ENCODE measurements at places on chromosomes 7 and 10.

- no peak for DNase-seq
These were observed 67.0 kb downstream of the GSAP start for GRCh38 chr7:77349141-77349540.

DNA sequence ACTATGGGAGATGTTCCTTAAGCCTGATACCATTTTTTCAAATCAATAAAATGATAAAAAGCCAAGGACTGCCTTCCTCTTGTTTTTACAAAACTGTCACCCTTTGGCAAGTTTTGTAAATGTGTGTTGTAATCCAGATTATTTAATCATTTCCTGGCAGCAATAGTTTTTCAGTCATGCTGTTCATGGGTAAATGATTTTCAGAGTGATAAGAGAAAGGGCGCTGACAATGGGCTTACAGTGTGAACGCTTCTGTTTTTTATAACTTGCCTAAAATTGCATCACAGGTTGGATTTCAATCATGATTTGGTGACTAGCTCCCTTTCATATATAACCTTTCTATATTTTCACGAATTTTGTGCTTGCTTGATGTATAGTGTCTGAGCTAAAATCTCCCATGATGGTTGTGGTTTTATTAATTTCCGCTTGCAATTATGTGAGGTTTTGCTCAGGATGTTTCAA, 19.0 kb upstream of the DMBT1 start:
- DNase-seq = no peak

- no peak for DNase-seq
These were observed 860 bp downstream of the EXOC6 start for GRCh38 chr10:92849234-92849525.

DNA sequence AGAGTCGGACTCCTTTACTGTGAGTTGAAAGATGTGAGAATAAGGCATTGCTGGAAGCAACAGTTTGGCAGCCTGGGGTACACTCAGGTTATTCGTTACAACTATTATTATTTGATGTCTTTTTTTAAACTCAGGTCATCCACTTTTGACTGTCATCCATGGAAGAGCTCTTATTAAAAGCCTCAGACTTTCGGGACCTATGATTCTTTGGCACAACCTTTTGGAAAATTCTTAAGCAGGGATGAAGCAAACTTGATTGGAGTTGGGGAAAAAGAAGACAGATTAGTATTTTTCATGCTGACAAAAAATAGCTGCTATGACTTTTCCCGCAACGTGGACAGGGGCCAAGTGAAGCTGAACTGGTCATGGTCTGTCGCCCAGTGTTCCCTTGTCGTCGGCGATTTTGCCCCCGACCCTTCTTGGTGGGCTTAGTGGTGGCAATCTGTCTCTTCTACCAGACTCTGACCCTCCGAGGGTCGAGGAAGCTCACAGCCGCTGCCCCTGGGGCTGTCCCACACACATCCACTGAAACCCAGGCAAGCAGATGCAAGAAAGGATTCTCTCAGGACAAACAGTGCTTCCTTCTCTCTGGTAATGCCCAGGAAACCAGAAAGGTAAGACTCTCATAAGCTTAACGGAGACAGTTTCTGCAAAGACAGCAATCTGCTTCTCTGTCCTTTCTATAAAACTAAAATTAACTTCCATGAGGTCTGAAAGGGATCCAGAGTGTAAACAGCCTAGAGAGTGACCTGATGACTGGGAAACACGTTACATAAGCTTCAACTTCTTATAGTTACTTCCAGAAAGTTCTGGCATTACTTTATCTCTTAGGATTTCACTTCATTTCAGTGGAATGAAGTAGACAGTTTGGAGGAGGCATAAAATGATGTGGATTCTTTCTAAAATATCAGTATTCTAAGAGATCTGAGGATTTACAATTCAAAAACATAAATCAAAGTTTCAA, 1.0 kb downstream of the CPED1 start:
- no peak for DNase-seq

DNA sequence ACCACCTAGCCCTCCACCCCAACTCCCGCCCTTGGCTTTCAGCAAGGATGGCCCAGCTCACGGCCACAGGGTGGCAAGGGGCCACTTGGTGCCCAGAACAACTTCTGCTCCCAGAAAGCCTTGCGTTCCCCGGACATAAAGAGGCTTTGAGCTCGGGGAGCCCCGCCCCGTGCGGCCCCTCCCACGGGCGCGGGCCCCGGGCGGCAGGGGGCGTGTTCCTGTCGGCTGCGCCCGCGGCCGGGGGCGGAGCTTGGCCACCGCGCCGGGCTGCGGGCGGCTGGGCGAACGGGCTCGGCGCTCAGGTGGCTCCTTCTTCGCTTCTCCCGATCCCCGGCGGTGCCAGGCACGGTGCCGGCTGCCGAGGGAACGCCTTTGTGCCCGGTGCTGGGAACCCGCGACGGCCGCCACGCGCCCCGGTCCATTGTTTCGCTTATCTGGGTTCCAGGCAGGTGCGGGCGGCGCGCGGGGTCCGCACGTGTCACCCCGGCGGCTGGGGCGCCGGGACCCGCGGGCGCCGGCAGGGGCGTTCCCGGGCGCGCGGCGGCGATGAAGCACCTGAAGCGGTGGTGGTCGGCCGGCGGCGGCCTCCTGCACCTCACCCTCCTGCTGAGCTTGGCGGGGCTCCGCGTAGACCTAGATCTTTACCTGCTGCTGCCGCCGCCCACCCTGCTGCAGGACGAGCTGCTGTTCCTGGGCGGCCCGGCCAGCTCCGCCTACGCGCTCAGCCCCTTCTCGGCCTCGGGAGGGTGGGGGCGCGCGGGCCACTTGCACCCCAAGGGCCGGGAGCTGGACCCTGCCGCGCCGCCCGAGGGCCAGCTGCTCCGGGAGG, at the start of gene NFE2L3:
NFE2L3 (plus strand) TSS at position 246 of the 829 bp plus-strand sequence; CDS start at position 547, 301 bp downstream.
- DNase-seq = no peak

GRCh38 chr7:100394077-100394476, 20.8 kb downstream of the PILRA start:
- no peak for DNase-seq

All from DND-41 (cell line).